ENCODE measurements at places on chromosomes 11 and 22. TPM values are rescaled to one million over a fixed set of nuclear protein-coding genes. Genes with fewer than 3 reads are reported as not detected.
A peak's percentile ranks its signal among the peaks of the same experiment; 100 is the strongest.

- H3K36me3 ChIP-seq, result no peaks in the 10 kb centered on the region
- H3K4me3 ChIP-seq, result no peak overlapping the region
- DNase-seq, result no peak
- no peak overlapping the region for H3K27ac ChIP-seq
- H3K27me3 ChIP-seq, result peaks cover 75% of the 10 kb centered on the region
Measured at GRCh38 chr22:35568751-35569739, 28.4 kb downstream of the RASD2 start.

Gene CDHR5
- 5.0 TPM for total RNA-seq

- no peak overlapping the region for H3K4me3 ChIP-seq
- no peaks in the 10 kb centered on the region for H3K27me3 ChIP-seq
- H3K27ac ChIP-seq, result peak overlapping the region; percentile 24
- DNase-seq, result no peak
- H3K36me3 ChIP-seq, result peaks cover 5% of the 10 kb centered on the region
- peaks cover 29% of the 10 kb centered on the region for H3K4me1 ChIP-seq
Measured at GRCh38 chr11:48025984-48026340, 45.6 kb downstream of the PTPRJ start.

DNA sequence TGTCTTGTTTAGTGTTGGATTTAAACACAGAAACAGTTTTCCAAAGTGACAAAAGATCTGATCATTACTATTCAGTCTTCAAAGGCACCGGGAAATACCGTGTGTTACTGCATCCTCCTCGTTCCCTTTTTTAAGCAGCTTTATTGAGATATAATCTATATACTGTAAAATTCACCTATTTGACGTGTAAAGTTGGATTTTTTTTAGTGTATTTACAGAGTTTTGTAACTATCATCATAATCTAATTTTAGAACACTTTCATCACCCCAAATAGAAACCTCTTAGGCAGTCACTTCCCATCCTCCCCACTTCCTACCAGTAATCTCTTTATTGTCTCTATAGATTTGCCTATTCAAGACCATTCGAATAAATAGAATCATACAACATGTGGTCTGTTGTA, 1.4 kb downstream of the ANO5 start:
- no peak overlapping the region for H3K27ac ChIP-seq
- H3K4me1 ChIP-seq, result peaks cover 22% of the 10 kb centered on the region
- peaks cover 23% of the 10 kb centered on the region for H3K36me3 ChIP-seq

DNA sequence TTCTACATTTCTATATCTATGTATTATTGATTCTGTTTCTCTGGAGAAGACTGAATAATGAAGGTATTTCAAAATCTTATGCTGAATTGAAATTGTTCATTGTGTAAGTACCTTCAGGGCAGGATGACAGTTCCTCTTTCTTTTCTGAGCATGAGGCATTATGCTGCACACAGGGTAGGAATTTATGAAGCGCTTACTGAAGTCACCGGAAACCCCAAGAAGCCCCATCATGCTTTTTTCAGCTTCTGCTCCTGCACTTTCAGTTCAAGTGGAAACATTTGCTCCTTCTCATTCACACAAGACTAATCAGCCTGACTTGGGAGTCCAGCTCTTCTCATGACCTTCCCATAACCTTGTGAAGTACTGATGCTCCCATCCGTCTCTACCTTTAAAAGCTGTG, 314.7 kb upstream of the SORL1-AS1 start:
- no peak for DNase-seq
- no peak overlapping the region for H3K27ac ChIP-seq
- no peak overlapping the region for H3K4me3 ChIP-seq

Gene MRGPRF
- total RNA-seq, result 0.15 TPM

Gene KRTAP5-7
- not detected for total RNA-seq

GRCh38 chr22:19984201-19984753, 32.3 kb downstream of the ARVCF start:
- no peak overlapping the region for H3K27ac ChIP-seq
- H3K27me3 ChIP-seq, result no peaks in the 10 kb centered on the region
- no peak overlapping the region for H3K4me3 ChIP-seq
- H3K4me1 ChIP-seq, result peaks cover 16% of the 10 kb centered on the region

Gene MS4A7
- total RNA-seq, result not detected

DNA sequence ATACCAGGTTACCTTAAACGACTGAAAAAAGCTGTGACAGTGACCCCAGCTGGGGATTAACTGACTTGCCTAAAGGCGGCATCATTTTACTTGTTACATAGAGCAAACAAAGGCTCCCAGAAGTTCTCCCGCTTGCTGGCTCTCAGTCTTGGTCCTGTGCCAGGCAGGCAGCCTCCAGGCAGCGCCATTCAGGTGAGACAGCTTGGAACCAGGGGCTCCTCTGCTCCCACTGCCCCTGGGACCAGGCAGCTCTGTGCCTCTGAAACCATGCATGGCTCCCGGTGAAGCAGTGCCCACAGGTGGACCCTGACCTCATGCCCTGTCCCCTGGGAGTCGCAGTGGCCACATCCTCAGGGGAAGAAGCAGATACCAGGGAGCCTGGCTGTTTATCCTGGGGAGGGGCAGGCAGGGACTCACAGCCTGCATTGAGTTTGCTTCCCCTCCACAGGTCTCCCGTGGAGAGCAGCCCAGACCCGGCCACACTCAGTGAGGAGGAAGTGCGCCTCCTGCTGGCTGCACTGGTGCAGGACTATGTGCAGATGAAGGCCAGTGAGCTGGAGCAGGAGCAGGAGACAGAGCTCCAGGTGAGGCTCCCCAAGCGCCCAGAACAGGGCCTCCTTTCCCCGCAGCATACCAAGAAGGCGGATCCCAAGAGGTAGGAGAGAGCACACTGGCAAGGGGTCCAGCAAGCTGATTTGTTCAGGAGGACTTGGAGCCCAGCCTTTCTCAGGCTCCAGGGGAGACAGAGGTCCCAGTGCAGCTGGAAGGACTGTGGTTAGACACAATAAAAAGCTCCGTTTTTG, 15.6 kb upstream of the CYP2R1 start:
- no peaks in the 10 kb centered on the region for H3K36me3 ChIP-seq
- H3K4me1 ChIP-seq, result peaks cover 11% of the 10 kb centered on the region
- DNase-seq, result peak; percentile 82
- H3K27ac ChIP-seq, result peak overlapping the region; percentile 60
- H3K4me3 ChIP-seq, result peak overlapping the region; percentile 14

DNA sequence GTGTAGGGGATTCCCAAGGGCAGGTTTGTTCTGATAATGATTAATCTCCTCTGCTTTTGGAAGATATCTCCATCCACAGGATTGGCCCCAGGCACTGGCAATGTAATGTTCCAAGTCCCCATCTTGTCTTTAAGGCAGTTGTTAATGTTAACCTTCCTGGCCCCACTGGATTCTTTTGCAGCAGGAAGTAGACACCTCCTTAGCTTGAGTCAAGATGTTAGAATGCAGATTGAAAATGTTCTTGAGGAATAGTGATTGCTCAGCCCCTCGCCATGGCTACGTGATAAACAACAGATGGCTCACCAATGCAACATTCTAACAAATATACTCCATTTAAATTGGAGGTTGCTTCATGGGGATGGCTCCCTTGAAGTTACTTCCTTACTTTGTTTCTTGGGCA, 7.3 kb downstream of the HEPHL1 start:
- no peaks in the 10 kb centered on the region for H3K36me3 ChIP-seq
- H3K27ac ChIP-seq, result no peak overlapping the region
- H3K27me3 ChIP-seq, result no peaks in the 10 kb centered on the region

DNA sequence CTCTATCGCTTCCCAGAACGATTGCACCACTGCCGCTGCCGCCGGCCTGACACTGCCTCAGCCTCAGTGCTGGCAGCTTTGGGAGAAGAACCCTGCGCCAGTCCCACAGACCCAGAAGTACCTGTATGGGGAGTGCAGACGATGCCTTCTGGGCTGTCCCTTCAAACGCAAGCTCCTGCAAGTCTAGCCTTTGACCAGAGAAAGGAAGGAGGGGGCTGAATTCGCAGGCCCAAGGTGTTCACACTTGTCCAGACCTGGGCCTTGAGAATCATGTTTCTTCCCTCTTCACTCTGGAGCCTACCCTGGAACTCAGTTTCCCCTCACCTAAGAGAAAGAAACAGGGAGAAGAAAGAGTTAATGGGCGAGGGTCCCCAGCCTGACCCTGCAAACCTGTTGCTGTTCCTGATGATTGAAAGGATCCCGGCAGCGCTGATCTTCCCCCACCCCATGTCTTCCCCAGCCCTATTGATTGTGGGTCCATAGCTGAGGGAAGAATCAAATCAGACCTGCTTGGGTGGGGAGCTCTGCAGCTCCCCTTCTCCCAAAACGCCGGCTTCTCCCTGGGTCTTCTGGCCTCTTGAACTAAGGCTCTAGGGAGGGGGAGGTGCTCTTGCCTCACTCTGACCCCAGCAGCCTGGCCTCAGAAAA, 786 bp upstream of the MCAM start:
- H3K36me3 ChIP-seq, result peaks cover 17% of the 10 kb centered on the region
- no peaks in the 10 kb centered on the region for H3K4me1 ChIP-seq
- no peak overlapping the region for H3K4me3 ChIP-seq

GRCh38 chr11:69138265-69138664, 17.5 kb upstream of the SMIM38 start:
- no peaks in the 10 kb centered on the region for H3K27me3 ChIP-seq
- H3K27ac ChIP-seq, result peak overlapping the region; percentile 46
- peak overlapping the region; percentile 21 for H3K4me3 ChIP-seq
- H3K4me1 ChIP-seq, result peaks cover 41% of the 10 kb centered on the region
- no peaks in the 10 kb centered on the region for H3K36me3 ChIP-seq

- DNase-seq, result no peak
- H3K27me3 ChIP-seq, result no peaks in the 10 kb centered on the region
- no peak overlapping the region for H3K27ac ChIP-seq
- H3K4me1 ChIP-seq, result no peaks in the 10 kb centered on the region
- H3K4me3 ChIP-seq, result no peak overlapping the region
Measured at GRCh38 chr11:102655547-102655946, 30.4 kb upstream of the MMP20 start.

GRCh38 chr11:75268626-75269366, 28.2 kb downstream of the TPBGL start:
- no peak overlapping the region for H3K4me3 ChIP-seq
- H3K27me3 ChIP-seq, result peaks cover 5% of the 10 kb centered on the region
- H3K27ac ChIP-seq, result no peak overlapping the region
- no peaks in the 10 kb centered on the region for H3K4me1 ChIP-seq
- DNase-seq, result no peak

- no peak for DNase-seq
- peak overlapping the region; percentile 63 for H3K27ac ChIP-seq
- peaks cover 12% of the 10 kb centered on the region for H3K27me3 ChIP-seq
Measured at GRCh38 chr11:10451426-10452116, 3.5 kb upstream of the AMPD3 start.

Gene HBG2
- not detected for total RNA-seq

- H3K4me3 ChIP-seq, result no peak overlapping the region
- DNase-seq, result no peak
- peaks cover 35% of the 10 kb centered on the region for H3K36me3 ChIP-seq
Measured at GRCh38 chr11:65870706-65871681, 1.6 kb downstream of the EFEMP2 start.

Gene CDC42BPG
- 33.0 TPM for total RNA-seq

- DNase-seq, result no peak
- no peak overlapping the region for H3K27ac ChIP-seq
- no peak overlapping the region for H3K4me3 ChIP-seq
- H3K4me1 ChIP-seq, result no peaks in the 10 kb centered on the region
- H3K36me3 ChIP-seq, result peaks cover 37% of the 10 kb centered on the region
Measured at GRCh38 chr11:71212871-71213559, 39.4 kb downstream of the SHANK2 start.

DNA sequence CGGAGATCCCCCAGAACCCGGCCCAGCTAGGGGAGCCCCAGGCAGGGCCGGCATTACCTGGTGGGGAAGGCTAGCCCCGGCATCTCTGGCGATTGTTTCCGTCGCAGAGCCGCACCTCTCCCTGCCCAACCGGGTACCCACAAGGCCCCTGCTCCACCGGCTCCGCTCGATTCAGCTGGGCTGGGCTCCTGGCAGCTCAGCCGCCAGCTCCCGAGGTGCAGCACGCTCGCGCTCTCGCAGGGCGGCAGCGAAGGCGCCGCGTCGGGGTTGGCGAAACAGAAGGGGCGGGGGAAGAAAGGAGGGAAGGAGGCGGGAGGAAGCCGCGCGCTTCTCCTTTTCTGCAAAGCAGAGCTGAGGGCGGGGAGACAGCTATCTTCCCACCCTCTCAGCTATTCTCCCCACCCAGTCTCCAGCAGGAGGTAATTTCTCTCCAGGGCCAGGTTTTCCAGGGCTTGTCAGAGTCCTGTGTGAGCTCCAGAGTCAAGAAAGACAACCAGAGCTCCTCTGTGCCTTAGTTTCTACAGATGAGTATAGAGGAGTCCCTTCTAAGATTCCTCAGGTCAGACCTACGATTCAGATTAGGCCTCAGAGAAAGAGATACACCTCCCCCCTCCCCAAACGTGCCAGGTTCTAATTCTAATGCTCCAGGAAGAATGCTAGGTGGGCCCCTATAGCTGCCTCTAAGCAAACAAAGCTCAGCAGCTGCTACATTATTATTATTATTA, 62.0 kb downstream of the PAK1 start:
- peaks cover 12% of the 10 kb centered on the region for H3K36me3 ChIP-seq
- no peaks in the 10 kb centered on the region for H3K27me3 ChIP-seq
- H3K4me1 ChIP-seq, result peaks cover 52% of the 10 kb centered on the region
- H3K4me3 ChIP-seq, result peak overlapping the region; percentile 88
- peak; percentile 86 for DNase-seq

- H3K27me3 ChIP-seq, result no peaks in the 10 kb centered on the region
- DNase-seq, result no peak
Measured at GRCh38 chr11:59767225-59767611, 12.0 kb downstream of the STX3 start.

GRCh38 chr11:19919050-19919561, 206.5 kb downstream of the NAV2 start:
- H3K36me3 ChIP-seq, result peaks cover 6% of the 10 kb centered on the region
- peak; percentile 58 for DNase-seq
- H3K27me3 ChIP-seq, result no peaks in the 10 kb centered on the region
- H3K27ac ChIP-seq, result peak overlapping the region; percentile 68
- H3K4me3 ChIP-seq, result peak overlapping the region; percentile 13

Gene TSKU
- total RNA-seq, result 49.0 TPM

DNA sequence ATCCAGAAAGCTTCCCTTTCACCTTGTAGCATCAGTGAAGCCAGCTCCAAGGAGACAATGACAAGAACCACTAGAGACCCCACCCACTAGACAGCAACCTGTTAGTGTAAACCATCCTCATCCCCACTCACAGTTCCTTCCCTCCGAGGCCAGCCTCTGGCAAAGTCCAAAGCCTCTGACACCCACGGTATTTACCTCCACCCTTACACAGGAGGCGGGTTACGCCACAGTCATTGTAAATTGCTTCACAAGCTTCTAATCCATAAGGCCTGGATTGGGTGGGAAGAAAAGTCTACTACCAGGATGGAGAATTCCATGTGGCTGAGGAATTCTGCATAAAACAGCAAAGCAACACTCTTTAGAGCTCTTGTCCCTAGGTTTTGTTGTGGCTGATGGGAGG, 287.4 kb downstream of the BUD13 start:
- no peaks in the 10 kb centered on the region for H3K36me3 ChIP-seq
- no peak overlapping the region for H3K4me3 ChIP-seq
- DNase-seq, result no peak

Gene BEST1
- 1.1 TPM for total RNA-seq

Gene RPS25
- 510 TPM for total RNA-seq

- no peaks in the 10 kb centered on the region for H3K27me3 ChIP-seq
- H3K4me3 ChIP-seq, result no peak overlapping the region
- H3K27ac ChIP-seq, result no peak overlapping the region
- H3K36me3 ChIP-seq, result peaks cover 5% of the 10 kb centered on the region
Measured at GRCh38 chr11:88520391-88520790, 182.9 kb upstream of the CTSC start.

GRCh38 chr22:39534591-39535356, 2.2 kb upstream of the RPS19BP1 start:
- H3K4me1 ChIP-seq, result peaks cover 25% of the 10 kb centered on the region
- no peak overlapping the region for H3K27ac ChIP-seq
- no peak overlapping the region for H3K4me3 ChIP-seq
- DNase-seq, result peak; percentile 87
- peaks cover 36% of the 10 kb centered on the region for H3K36me3 ChIP-seq

Gene XKR3
- total RNA-seq, result not detected

- H3K27me3 ChIP-seq, result peaks cover 13% of the 10 kb centered on the region
- H3K4me3 ChIP-seq, result no peak overlapping the region
- H3K27ac ChIP-seq, result no peak overlapping the region
- peaks cover 7% of the 10 kb centered on the region for H3K36me3 ChIP-seq
Measured at GRCh38 chr11:69499186-69499917, 17.9 kb downstream of the LINC01488 start.

Data from Calu3 (cell line).